ENCODE measurements at places on chromosomes 12 and 14.
A peak's percentile ranks its signal among the peaks of the same experiment; 100 is the strongest.

DNA sequence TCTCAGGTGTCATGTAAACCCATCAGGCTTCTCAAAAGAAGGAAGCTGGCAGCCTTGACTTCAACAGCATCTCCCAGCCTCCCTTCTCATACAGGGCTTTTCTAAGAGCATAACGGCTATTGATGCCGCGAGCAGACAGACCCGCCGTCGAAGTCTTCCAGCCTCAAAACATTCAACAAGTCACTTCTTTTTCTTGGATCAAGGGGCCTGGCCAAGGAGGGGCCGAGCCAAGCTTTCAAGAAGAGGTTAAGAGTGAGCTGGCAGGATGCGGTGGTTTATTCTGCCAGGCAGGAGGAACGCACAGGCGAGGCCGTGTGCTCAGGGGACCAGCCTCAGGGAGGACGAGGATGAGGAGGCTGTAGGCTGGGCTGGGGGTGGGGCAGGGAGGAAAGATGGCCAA is 102.9 kb upstream of the RFLNA start:
- no peak for DNase-seq

- no peak for DNase-seq
Observed at GRCh38 chr12:88325816-88326189, 183.7 kb downstream of the TMTC3 start.

DNA sequence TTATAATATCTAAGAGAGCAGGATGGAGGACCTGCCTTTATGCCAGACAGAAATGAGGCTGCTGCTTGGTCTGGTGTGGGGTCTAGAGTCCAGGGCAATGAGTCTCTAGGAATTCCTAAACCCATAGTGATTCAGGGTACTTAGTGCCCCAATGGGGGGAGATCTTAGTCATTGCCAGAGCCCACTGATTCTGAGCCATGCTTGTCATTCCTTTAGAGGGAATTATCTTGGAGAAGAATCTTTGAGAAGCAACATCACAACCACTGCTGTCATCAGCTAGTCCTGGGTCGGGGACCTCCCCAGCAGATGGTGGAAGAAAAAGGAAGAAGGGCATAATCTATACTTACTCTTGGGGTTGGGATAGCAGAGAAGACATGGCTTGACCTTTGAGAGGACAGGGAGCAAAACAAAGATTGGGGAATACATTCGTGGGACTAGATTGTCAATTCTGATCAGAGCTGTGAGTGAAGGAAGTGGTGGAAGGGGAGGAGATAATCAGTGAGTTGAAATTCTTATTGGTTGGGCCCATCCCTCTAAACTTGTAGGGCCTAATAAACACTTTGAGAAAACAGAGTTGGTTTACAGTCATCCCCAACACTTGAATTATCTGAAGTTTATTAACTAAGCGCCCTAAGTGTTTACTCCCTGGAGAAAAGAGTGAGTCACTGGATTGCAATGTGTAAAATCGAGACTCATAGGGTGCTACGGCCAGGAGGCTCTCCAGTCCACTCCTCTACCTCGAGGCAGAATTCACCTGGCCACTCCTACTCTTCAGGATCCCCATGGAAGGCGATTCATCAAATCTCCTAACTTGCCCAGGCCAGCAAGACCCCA is 3.0 kb upstream of the KRT3 start:
- no peak for DNase-seq

DNA sequence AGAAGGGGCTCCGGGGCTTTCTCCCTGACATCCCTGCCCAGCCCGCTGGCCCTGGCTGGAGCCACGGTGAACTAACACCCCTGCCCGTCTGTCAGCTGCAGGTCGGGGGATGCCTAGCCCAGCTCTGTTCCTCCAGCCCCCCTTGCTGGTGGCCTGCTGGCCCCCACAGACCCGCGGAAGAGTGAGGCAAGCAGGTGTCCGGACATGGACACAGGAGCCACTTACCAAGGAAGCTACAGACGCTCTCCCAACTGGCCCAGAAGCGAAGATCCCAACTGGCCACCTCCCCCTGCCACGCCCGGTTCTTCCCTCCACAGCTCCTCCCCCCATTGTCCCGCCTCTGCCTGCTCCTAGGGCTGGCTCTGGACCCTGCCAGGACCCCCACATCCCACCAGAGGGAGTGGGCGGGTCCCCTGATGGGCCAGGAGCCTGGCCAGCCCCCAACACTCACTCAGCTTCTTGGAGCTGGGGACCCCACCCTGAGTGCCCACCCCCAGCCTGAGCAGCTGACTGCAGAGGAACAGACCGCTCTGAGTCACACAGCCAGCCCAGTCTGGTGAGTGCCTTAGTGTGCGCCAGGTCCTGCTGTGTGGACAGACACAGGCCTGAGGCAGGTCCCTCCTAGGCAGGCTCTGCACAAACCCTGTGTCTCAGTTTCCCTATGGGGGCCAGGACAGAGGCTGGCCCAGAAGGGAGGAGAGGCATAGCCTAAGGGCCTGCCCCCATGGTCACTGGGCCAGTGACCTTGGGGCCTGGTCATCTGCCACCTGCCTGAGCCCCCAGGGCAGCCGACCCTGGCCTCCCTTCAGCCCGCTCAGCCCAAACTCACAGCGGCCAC is 7.7 kb downstream of the AHNAK2 start:
- DNase-seq, result peak; percentile 92

DNA sequence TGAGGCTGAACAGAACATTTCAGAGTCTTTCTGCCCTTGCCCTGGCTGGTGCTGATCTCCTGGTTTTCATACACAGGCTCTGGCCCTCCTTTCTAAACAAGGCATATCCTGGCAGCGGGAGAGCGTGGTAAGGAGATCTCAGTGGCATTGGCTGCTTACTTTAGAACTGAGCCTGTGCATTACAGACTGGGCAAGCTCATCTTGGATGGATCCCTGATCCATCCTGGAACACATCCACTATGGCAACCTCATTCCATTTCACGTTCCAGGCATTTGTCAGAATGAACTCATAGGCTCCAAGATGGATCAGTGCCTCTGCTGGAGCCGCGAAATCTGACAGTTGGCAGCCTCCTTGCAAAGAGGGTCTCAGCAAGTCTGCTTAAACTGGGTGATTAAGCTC is 224.5 kb upstream of the PELI2 start:
- peak; percentile 64 for DNase-seq

DNA sequence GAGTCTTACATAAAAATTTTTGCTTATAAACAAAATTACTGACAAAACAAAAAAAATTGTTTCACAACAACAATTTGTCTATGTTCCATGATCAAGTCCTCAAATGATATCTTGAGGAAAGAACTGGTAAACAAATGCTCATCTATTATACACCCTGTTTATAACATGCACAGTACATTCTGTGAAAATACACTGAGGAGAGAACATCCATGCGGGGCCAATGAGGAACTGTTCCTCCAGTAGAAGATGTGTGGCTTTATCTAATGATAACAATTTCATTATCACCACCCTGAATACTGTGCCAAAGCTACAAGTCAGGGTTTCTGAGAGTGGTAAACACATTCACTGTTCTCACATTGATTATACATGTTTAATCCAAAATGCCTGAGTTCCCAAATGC is 10.8 kb downstream of the MLH3 start:
- no peak for DNase-seq

DNA sequence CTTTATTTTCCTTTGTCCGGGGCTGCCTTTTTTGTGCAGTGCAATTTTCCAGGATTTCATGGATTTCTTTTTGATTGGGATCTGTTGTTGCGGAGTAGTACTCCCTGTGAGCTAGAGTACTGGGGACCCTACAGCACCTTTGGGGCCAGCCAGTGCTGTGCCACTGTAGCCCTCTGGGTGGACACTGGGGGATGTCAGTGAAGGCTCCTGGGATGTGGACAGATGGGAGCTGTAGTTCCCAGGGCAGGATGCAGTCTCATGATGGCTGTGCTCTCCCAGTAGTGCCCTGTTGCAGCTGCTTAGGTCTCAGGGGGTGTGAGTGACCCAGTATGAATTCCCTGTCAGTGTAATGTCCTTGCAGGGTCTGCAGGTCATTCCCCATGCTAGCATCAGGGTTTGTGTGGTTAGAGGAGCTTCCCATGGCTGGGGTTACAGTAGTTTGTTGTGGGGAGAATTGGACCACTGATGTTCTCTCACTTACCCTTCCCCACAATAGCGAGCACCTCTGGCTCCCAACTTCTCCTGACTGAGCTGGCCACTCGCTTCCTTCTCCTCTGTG is 72.2 kb downstream of the BRMS1L start:
- no peak for DNase-seq

DNA sequence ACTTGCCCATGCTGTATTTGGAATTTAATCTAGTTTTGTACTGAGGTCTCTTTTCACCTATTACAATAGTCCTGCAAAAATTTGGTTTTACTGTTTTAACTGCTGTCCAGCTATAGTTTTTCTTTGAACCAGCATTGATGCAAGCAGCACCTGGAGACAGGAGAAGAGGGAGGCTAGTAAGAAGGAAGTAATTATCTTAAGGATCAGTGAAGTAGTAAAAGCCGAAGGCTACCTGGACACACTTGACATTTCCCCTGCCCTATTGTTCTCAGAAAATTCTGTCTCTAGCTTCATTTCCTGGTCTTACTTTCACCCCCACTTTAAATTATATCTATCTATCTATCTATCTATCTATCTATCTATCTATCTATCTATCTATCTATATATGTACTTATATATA is 43.5 kb upstream of the LRIG3 start:
- DNase-seq, result no peak

GRCh38 chr12:49917788-49918173 is 14.1 kb upstream of the FAIM2 start:
- DNase-seq, result no peak

GRCh38 chr14:95431199-95432143 is 85.0 kb downstream of the SYNE3 start:
- peak; percentile 8 for DNase-seq

DNA sequence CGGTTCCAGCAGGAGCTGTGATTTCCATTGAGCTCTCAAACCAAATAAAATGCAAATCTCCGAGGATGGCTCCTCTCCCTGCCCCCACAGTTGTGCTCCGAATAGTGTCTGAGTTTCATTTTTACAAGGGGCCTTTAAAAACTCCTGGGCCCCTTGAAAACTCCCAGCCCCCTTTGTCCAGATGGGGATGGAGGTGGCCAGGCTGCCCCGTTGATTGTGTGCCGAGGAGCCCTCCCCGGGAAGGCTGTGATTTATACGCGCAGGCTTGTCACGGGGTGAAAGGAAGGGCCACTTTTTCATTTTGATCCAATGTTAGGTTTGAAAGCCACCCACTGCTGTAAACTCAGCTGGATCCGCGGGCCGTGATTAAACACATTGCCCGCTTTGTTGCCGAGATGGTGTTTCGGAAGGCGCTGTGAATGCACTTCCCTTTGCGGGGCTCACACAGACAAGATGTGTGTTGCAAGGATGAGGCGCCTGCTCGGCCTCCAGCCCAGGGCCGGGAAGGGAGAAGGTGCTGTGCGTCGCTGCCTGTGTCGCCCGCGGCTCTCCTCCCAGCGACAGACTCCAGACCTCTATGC is 98.8 kb downstream of the TMEM132C start:
- DNase-seq, result no peak

- DNase-seq, result no peak
Observed at GRCh38 chr14:82067221-82067875, 533.7 kb upstream of the SEL1L start.

GRCh38 chr12:129034558-129035289 is 181.4 kb downstream of the GLT1D1 start:
- DNase-seq, result no peak

- no peak for DNase-seq
Observed at GRCh38 chr12:102510463-102510862, 30.1 kb upstream of the IGF1 start.

- DNase-seq, result peak; percentile 38
Observed at GRCh38 chr12:10027721-10028120, 2.8 kb upstream of the CLEC9A start.

DNA sequence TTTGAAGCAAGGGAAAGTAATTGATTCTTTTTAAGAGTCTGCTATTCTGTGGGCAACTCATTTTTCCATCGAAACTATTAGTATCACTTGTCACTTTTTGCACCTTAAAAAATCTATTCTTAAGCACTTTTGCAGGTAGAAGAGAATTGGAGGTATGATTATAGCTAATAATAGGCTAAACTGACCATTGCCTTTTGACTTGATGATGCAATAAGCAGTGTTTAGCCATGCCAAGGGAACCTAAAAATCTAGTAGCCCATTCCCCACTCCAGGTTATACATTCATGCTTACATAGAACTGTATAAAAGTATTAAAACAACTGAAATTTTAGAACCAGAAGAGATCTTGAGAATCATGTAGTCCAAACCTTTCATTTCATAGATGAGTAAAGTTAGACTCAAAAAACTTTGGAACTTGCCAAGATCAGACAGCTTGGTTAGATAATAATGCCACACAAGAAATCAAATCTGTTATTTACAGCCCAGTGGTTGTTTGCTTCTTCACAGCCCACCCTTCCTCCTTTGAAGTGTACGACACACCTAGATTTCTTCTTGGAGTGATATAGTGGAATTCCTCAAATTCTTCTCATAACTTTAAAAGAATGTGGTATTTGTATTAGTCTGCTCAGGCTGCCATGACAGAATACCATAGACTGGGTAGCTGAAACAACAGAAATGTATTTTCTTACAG is 21.7 kb upstream of the GARIN2 start:
- no peak for DNase-seq

DNA sequence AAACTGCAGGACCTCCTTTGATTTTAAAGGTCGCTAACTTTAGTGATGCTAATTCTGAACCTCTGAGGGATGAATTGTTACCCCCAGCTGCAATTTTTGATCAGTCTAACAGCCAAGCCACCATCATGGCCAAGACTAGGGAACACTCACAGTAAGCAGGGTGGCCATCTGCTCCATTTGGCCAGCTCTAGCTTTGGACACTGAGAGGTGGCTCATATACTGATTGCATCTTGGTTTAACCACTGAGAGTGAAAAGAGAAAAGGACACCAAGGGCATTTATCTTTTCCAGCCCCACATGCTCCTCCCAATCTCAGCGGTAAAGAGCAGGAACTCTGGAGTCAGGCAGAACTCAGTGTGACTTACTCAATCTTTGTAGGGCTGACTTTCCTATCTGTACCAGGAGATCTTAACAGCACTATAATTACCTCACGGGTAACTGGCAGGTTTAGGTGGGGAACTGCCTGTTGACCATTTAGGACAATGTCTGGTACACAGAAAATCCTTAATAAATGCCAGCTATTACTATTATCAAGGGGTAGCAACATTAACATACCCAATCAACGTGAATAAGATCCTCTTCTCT is 6.2 kb downstream of the LPCAT3 start:
- no peak for DNase-seq

DNA sequence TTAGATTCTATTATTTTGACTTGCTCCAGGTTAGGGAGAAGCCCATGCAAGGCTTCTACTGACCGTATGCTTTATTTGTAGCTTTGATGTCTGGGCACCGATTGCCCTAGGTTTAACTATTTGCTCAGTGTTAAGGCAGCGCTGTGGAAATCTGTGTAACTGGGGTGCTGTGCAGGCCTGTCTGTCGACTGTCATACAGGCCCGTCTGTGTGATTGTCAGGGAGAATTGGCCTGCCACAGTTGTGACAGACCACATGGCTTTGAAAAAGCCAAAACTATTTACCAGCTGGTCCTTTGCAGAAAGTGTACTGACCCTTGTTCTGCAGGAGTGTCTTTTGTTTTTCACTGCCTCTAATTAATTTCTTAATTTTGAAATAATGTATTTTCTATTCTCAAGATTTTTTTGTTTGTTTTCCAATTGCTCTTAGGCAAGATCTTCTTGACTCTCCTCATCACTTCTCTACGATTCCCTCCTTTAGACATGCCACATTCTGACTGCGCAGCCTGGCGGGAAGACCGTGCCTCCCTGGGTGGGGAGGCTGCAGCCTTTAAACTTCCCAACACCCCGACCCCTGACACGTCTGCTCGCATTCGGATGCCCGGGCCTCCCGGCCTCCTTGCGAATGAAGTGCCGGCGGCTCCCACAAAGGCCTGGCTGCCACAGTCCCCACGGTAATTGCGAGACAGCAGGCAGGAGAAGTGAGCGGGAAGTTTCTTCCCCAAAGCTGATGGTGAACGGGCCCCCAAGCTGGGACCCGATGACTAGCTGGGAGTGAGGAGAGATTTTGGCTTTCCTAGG is 99.0 kb upstream of the EVL start:
- DNase-seq, result no peak
